ENCODE measurements at places on chromosomes 6 and 20.
A peak's percentile ranks its signal among the peaks of the same experiment; 100 is the strongest.

GRCh38 chr6:127561660-127562059 is 15.3 kb upstream of the C6orf58 start:
- DNase-seq: no peak

- DNase-seq: no peak
Measured at GRCh38 chr6:25301362-25301761, 22.2 kb downstream of the CARMIL1 start.

DNA sequence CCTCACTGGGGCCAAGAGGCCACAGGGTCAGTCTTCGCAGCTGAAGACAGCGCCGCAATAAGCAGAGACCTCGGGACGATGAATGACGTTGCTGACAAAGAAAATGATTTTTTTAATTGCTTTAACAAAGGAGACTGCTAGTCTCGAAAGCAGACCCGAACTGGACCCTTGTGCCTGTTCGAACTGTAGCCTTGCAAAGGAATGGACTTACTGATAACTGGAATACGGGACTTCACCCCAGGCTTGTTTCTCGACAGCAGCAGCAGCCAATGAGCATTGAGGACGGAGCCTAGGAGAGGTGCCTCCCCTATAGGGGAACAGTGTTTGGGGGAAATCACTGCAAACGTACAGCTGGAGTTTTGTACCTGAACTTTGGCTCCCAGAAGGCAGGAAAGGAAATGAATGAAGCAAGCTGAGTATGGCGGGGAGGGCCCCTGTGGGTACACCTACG is 1.3 kb upstream of the TAF4 start:
- no peak for DNase-seq

GRCh38 chr6:52231406-52232127 is 12.7 kb downstream of the IL17F start:
- peak; percentile 38 for DNase-seq

DNA sequence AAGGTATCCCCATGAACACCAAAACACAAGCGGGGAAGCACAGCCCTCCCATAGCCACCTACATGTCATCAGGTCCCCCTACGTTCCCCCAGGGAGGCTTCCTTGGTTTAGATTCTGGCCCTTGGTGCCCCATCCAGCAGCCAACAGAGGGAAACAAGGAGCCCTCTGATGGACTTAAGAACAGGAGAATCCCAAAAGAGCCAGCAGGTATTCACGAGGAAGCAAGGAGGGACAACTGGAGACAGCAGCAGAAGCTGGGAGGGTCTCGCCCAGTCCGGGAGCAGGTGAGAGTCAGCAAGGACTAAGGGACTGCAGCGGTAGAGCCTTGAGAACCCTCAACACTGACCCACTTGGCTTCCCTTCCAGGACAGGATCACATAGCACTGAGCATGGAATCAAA is 58.4 kb upstream of the TOP1 start:
- no peak for DNase-seq

- no peak for DNase-seq
Measured at GRCh38 chr6:21274851-21275250, 318.7 kb upstream of the SOX4 start.

DNA sequence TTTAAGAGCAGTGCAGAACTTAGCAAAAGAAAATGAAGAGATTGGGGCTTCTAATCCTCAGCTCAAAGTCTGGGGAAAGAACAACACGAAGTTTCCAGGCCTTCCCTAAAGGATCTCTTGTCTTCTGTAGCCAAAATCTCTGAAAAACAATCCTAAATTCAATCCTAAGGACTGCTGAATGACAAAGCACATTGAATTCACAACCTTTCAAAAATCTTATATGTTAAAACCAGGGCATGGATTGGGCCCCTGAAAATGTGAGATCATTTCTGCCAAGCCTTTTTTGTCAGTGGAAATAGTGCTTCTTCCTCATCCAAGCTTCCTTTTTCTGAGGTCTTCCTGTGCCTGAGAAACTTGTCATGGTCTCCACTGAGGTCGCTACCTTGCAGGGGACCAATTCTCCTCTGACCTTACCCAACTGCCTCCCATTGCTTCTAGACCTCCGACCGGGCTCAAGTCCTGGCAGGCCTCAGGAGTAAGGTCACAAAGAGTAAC is 126.2 kb upstream of the ARID1B start:
- no peak for DNase-seq

DNA sequence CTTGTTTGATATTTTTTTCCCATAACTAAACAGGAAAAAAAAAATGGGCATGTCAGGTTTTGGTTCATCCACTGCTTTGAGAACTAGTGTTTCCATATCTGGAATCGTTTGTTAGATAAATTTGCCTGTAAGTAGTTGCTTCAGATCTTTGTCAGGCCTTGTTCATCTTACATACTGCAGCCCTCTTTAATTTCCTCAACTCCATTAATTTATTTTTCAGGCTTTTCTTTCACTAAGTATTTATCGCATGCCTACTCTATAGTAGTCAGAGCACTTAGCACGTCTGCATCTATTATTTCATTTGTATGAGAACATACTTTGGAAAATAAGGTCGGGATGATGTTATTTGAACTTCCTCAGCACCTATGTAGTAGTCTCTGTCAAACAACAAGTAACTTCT is 80.9 kb downstream of the CAP2 start:
- no peak for DNase-seq

- no peak for DNase-seq
Measured at GRCh38 chr6:135707426-135707825, 144.1 kb upstream of the PDE7B start.

- no peak for DNase-seq
Measured at GRCh38 chr6:52381249-52381648, 19.3 kb downstream of the PAQR8 start.

GRCh38 chr6:122389704-122390372 is 9.6 kb upstream of the HSF2 start:
- DNase-seq: no peak

DNA sequence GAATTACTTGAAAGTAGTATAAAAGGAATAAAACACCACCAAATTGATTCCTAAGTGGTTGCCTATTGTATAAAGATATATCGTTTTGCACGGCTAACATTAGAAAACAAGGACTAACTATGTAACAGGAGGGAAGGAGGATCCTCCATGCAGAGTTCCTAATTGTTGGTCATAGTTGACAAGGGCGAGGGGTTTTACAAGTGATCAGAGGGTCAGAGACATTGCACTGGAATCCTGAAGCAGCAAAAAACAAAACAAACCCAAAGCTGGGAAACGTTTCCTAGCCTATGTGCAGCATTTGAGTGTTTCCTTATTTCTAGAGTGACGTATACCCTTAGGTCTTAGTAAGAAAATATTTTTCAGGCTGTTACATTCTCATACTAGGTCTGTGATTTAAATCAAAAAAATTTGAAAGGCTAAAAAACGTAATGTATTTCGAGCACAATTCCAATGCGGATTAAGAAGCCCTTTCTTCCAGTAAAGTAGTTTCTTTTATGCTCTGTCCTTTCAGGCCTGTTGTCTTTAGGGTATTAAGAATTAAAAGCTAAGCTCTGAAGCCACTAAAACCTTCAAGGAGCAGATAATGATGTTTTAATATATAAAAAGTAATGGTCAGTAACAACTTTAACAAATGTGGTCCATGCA is 373.8 kb upstream of the MMS22L start:
- no peak for DNase-seq

DNA sequence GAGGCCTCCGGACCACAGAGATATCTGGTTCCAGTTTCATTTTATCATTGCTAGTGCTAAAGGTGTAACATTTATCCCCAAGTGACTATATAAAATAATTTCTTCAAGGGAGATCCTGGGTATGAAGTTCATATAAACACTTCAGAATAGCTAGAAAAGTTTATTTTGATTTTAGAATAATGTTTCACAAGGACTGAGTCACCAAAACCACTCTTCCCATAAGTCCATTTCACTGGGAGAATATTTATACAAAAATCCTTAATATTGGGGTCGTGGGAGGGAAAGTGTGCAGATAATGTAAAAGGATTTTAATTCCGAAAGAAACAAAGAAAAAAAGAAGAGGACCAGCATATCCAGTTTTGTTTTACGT is 128.1 kb downstream of the ISM1 start:
- no peak for DNase-seq

Measured in effector memory CD8-positive, alpha-beta T cell (primary cell).